ENCODE measurements at places on chromosomes 5 and 9. TPM values are rescaled to one million over a fixed set of nuclear protein-coding genes. Genes with fewer than 3 reads are reported as not detected.

The CPLANE1 gene
- total RNA-seq, result 4.6 TPM

DNA sequence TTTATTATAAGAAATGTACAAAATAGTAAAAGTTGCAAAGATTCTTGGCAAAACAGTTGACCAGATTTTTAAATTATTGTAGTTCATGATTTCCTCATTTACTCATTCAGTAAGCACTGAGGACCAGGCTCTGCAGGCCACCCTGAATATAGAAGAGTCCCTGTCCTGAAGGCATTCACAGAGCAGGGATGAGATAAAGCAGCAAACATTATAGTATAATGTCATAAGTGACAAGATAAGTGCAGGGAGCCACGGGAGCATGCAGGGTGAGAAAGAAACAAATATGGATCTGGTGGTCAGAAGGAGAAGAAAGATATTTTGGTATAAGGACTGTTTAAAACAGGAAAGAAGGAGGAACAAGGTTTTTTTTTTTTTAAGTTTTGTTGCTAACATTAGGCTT is 46.0 kb downstream of the PARP8 start:
- DNase-seq, result no peak

The RALGDS gene
- total RNA-seq, result 24.4 TPM

- no peak for DNase-seq
Measured at GRCh38 chr9:13554626-13555025, 275.1 kb upstream of the MPDZ start.

DNA sequence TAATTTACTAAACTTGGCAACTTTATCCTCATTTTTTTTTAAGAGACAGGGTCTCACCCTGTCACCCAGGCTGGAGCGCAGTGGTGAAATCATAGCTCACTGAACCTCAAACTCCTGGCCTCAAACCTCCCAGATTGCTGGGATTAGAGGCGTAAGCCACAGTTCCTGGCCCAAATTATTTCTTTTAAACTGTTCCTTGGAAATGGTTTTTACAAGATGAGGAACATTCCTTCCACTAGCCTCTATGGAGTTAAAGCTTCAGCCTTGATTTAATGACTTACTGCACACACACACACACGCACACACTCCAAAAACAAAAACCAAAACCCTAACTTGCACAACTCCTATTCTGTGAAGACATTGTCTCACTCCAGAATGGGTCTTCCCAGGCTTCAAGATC is 77.2 kb upstream of the TARS1 start:
- no peak for DNase-seq

- DNase-seq, result no peak
Measured at GRCh38 chr9:128335161-128335560, 5.2 kb upstream of the SLC27A4 start.

- DNase-seq, result no peak
Measured at GRCh38 chr5:64286381-64286780, 120.7 kb downstream of the RNF180 start.

DNA sequence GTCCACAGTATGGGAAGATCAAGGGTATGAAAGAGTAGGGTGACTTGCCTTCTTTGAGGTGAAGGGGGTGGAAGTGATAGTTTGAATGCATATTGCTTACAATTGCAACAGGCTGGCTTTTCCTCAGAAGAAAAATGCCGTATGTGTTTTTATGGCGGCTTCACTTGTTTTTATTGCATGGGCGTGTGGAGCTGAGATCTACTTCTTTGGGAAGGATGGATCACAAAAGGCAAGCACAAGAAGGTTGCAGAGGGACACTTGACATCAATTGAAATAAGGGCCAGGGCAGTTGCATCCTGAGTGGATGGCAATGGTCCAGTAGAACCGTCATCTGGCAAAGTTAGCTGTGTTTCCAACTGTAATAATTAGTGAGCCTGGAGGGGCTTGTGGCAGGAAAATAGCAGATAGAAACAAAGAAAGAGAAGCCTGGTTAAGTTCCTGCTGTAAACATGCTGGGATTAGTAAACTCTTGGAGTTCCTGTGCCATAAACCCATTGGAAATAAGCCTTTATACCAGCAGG is 138.4 kb downstream of the NTRK2 start:
- DNase-seq, result no peak

The PCDHGB2 gene
- total RNA-seq, result 0.03 TPM

- DNase-seq, result no peak
Measured at GRCh38 chr5:154291917-154292316, 101.4 kb downstream of the GALNT10 start.

The DPM2 gene
- 38.3 TPM for total RNA-seq

The ARHGEF39 gene
- 21.4 TPM for total RNA-seq

The OBP2A gene
- not detected for total RNA-seq

- DNase-seq, result no peak
Measured at GRCh38 chr9:38243993-38244392, 148.5 kb upstream of the ALDH1B1 start.

DNA sequence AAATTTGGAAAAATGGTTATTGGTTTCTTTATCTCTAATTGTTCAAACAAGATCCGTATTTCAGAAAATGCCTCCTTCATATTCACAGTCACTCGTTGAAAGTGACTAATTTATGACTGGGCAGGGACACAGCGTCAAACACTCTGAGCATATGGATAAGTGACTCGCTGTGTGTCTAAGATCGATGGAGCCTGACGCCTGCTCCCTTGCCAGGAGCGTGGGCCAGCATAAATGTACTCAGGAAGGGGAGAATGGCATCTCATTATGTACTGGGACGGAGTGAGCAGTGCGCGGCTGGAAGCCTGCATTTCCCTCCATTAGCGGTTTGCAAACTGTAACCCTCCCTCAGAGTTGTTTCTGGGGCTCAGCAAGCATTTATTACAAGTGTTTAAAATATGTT is 79.8 kb upstream of the CAST start:
- no peak for DNase-seq

DNA sequence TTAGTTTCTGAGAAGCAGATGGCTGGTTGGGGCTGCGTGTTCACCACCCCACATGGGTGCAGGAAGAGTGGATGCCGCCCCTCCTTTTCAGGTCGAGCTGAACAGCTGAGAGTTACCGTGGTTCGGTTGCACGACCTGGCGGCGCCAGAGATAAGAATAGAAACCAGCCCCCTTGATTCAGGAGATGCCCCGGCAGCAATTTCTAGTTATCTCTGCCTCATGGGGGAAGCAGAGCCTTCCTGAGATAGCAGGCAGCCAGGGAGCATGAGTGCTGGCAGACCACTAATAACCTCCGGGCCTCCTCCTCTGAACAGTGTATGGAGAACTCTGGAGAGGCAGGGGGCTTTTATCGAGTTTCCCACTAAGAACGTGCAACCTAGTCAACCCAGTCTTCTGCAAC is 177.8 kb downstream of the NSG2 start:
- DNase-seq, result no peak

DNA sequence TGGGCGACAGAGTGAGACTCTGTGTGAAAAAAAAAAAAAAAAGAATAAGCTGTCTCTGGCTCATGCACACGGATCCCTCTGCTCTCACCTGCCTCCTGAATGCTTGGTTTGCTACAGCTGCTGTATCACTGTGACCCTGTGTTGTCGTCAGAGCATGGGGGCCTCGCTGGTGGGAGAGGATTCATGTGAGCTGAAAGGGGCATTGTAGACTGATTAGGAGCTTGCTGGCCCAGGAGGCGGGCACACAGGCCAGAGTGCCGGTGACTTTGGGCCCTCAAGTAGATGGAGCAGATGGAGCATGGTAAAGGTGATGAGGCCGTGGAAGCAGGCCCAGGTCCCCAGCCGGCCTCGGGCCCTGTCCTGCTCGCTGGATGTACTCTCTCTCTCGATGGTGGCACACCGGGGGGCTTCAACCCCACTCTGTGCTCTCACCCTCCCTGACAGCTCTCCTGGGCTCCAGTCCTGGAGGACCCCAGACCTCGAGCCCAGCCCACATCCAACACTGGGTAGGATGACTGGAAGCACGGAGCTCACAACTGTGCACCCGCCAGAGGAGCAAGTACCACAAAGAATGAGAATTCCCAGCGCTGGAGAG is 7.1 kb downstream of the FLT4 start:
- DNase-seq, result peak; percentile 41

The LCP2 gene
- 0.21 TPM for total RNA-seq

The CYLC2 gene
- total RNA-seq, result not detected

- no peak for DNase-seq
Measured at GRCh38 chr9:134420974-134421432, 94.7 kb downstream of the RXRA start.

DNA sequence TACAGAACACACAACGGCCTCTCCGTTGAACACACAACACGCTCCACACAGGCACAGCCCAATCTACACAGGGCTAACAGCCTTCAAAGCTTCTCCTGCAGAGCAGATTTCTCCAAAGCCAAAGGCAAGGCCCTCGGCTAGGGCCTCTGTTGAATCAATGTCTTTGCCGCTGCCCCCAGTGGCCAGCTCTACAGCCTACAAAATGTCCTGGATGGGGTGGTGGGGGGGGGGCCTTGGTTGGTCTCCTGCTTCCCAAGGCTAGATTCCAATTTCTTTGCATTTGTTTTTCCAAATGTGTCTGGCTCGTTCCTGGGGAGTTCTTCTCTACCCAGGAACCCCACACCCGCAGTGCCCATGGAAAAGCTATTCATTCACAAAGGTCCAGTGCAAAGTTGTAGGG is 167.2 kb downstream of the PAX5 start:
- DNase-seq, result peak; percentile 89

The IPPK gene
- total RNA-seq, result 12.5 TPM

DNA sequence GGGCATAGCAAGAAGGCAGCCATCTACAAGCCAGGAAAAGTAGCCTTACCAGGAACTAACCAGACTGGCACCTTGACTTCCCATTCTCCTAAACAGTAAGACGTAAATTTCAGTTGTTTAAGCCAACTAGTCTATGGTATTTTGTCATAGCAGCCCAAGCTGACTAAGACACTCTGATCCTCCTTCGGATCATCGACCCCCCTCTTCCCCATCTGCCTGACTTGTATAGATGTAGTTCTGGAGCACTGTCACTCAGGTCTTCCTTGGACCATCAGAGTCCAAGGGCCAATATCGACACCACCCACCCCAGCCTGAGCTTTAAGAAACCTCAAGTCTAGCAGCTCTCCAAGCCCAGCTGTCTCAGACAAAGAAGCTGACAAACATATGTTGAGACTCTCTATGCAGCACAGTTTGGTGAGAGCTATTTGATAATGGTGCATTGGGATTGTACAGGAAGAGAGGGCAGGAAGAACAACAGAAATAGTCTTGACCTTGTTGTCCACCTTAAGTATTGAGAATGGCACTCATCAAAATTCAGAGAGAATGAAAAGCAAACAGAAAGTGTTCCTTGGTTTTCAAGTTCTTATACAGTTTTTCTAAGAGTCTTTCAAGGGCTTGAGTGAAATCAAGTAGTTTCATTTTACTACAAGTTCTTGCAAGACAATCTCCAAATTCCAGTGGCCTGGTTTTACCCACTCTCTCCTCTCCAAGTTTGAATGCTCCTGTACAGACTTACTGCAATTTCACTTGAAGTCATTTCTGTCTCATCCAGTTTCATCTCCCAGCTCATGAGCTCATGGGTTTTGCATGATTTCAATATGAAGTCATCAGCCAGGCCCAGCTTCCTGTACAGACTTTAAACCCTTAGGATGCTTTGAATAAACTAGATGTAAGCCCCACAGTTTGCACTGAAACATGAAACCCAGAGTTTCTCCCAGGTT is 122.3 kb upstream of the RAI14 start:
- no peak for DNase-seq

The MARCHF11 gene
- 2.1 TPM for total RNA-seq

The ELL2 gene
- 13.9 TPM for total RNA-seq

The ANXA2R gene
- 0.83 TPM for total RNA-seq

The FRMD3 gene
- 0.10 TPM for total RNA-seq

DNA sequence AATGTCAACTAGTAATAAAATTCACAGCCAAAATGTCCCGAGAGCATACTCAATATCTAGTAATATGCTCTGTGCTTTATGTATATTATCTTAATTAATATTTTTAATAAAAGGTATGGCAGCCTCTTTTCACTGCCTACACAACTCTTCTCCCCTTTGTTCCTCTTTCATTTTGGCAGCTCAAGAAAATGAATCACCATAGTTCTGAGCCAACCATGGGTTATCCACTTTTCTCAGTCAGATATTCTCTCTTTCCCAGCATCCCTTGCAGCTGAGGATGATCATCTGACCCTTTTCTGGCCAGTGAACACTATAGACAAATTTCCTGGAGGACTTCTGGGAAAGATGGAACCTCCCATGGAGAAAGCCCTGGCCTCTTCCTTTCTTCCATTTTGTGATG is 8.2 kb upstream of the DOCK8 start:
- DNase-seq, result no peak

Data from H7 (cell line).